ENCODE measurements at places on chromosomes 16 and 17. TPM values are rescaled to one million over a fixed set of nuclear protein-coding genes. Genes with fewer than 3 reads are reported as not detected.

GRCh38 chr17:81685108-81685507 is 1.3 kb downstream of the HGS start:
- DNase-seq: no peak

DNA sequence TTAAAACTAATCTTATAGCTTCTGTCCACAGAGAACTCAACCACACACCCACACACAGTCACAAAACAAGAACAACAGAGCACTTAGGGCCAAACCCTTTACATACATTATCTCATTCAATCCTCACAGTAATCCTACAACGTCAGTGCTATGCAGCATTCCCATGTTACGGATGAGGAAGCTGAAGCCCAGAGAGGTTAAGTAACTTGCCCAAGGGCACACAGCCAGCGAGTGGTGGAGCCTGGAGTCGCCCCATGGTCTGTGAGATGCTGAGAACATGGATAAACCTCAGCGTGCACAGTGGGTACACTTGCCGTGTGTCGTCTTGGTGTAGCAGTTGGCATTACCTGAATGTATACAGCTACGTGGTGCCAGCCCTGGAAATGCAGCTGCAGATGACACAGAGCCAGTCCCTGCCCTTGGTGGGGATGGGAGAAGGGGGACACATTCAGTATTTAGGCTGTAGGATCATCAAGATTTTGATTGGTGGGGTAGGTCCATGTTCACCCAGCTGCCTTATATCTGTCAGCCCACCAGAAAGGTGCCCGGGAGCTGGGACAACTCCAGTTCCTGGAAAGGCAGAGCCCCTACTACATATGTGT is 177.0 kb downstream of the IRF8 start:
- no peak for DNase-seq

GRCh38 chr17:34393401-34393800 is 30.4 kb upstream of the CCL1 start:
- no peak for DNase-seq

GRCh38 chr17:78147315-78147998 is 1.3 kb downstream of the C17orf99 start:
- peak; percentile 94 for DNase-seq

HOXB8 gene
- not detected for total RNA-seq

SHISA9 gene
- total RNA-seq: 0.19 TPM

GRCh38 chr16:31073970-31074813 is at the start of the genes ZNF646 and ZNF668:
Gene ZNF646 (plus strand): TSS chr16:31074422. CDS start chr16:31076325, 1,903 bp downstream.
Gene ZNF668 (minus strand): TSS chr16:31074240. CDS start chr16:31064459, 9,781 bp downstream.
- peak; percentile 99 for DNase-seq

C17orf78 gene
- not detected for total RNA-seq

PDIA2 gene
- not detected for total RNA-seq

DYNC1LI2 gene
- 109 TPM for total RNA-seq

GRCh38 chr16:12646490-12647274 is 157.0 kb downstream of the CPPED1 start:
- no peak for DNase-seq

GRCh38 chr16:89843409-89844350 is 15.4 kb downstream of the SPIRE2 start:
- DNase-seq: no peak

DNA sequence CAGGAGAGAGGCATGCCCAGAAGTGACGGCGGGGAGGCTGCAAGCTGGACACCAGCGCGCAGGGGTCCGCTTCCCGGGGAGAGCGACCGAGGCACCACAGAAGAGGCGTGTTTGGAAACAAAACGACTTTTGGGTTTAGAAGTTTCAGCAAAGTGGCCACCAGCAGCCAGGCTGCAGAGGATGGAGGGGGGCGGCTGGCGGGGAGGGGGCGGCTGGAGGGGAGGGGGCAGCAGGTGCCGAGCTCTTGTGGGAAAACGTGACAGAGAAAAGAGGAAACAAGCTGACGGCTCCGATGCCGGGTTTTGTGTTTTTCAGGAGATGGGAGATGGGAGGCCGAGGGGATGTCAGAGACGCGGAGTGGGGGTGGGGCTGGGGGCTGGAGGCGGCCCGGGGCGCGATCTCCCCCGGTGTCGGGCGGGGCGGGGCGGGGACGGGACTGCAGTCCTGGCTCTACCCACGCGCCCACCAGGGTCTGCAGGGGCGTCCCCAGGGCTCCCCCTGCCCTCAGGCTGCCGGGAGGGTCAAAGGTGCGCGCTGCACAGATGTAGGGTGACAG is 32.1 kb upstream of the RPH3AL start:
- no peak for DNase-seq

DNA sequence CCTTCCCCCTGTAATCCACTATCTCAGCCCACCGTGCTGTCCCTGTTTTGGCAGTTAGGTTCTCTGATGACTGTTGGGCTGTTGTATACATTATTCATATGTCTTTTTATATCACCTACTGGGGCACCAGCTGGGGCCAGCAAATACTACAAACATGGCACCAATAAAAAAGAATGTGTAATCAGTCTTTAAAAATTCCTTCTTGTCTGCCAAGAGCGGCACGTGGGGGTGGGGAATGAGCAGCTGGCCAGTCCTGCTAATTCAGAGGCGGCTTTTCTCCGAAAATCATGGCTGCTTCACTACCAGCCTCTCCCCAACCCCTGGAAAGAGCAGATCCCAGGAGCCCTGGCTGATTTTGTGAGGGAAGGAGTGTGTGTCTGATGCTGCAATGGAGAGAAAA is 77.7 kb upstream of the EEF2KMT start:
- no peak for DNase-seq

UMOD gene
- total RNA-seq: not detected

DNA sequence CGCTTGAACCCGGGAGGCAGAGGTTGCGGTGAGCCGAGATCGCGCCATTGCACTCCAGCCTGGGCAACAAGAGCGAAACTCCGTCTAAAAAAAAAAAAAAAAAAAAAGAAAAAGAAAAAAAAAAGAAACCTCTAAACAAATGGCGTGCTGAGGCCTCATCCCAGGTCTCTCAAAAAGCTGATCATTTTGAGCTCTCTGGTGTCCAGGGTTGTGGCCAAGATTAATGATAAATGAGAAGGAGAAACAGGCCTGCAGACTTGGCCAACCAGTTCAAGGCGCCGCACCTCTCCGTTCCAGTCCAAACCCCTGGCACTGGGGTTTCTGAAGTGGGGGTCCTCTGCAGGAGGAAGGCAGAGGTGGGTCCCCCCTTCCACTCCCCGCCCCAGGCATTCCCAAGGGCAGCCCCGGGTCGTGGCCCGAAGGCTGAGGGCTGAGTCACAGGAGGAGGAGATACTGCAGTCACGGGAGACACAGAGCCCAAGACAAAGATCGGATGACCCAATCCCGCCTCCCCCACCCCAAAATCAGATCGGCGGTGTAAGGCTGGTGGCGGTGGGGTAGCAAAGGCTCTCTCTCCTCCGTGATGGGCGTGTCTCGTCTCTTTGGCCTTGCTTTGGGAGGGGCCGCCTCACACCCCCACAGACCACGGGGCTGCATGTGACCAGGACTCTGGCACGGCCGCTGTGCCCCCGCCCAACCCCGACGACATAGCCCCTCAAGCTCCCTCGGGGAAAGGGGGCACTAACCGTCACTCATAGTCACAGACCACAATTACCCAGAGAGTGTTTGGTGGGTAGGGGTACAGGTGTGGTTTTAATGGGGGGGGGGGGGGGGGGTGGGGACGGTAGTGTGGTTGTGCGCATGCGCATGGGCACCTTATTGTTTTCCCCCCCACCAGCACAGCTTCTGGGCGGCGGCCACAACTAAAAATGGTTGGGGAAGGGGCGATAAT is 1.1 kb downstream of the VAT1 start:
- DNase-seq: peak; percentile 77

DNA sequence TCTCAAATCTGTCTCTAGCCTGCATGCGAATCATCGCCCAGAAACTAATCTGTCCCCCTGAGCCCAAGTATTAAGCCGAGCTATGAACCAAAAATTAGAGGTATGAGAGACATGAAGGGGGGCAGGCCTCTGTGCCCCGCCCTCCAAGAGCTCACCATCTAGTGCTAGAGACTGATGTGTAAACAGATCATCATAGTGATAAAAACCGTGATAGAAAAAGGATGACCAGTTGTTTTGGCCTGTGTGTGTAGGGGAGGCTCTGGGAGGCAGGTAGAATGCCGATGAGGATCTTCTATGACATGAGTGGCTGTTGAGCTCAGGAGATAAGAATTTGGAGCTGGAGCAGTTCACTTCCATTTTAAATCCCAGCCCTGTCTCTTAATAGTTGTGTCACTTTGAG is 89.1 kb upstream of the TBX2 start:
- DNase-seq: no peak

- DNase-seq: peak; percentile 69
These were observed 725 bp upstream of the CACNA1H start for GRCh38 chr16:1152123-1152638.

DNA sequence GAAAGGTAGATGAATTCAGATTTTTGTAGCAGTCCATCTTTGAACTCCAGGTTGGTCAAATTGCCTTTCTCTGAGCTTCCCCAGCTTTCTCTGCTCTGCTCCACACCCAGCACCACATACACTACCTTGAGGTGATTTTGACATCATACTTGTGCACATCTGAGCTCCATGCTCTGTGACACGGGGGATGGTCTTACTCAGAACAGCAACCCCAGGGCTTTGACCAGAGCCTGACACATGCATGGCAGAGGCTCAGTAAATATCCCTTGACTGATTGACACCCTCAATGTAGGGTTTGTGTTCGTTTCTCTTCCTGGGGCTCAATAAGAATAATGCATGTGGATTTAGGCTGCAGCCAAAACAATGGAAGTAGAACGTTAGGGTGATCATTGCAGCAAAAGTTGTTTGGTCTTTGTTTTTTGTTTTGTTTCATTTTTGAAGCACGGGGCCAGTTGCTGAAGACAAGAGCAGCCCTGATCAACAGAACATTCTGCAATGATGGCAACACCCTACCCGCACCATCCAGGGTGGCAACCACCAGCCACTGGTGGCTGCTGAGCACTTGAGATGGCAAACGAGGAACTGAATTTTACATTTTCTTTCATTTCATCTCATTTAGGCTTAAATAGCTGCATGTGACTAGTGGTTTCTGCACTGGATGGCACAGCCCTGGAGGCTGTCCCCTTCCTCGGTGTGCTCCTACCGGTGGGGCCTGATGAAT is 224.8 kb upstream of the TNRC6C start:
- no peak for DNase-seq

GRCh38 chr17:16150251-16150856 is 65.0 kb downstream of the NCOR1 start:
- DNase-seq: no peak

GRCh38 chr17:48492401-48493298 is 38.2 kb downstream of the HOXB1 start:
- DNase-seq: peak; percentile 73

DNA sequence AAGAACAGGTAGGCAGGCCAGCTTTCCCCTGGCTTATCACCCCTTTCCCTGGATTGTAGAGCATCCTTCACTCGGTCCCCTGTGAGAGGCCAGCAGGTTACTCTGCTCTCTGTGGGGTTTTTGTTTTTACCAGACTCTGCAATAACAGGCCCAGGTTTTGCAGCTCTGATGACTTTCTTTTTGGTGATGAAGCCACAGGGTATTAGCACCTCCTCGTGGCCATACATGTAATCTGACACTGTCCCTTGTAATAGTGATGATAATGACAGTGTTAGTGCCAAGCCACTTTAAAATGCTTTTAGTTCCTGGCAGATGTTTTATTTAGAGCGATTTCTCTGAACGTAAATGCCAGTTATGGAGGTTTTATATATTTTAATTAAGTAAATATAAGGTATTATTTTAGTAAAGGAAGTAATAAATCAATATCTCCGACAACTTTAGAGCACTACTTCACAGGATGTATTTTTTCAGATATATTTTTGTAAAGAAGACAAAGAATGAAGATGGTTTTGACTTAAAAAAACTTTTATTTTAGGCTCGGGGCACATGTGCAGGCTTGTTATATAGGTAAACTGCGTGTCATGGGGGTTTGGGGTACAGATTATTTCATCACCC is 38.0 kb upstream of the CPHXL start:
- peak; percentile 80 for DNase-seq

DNA sequence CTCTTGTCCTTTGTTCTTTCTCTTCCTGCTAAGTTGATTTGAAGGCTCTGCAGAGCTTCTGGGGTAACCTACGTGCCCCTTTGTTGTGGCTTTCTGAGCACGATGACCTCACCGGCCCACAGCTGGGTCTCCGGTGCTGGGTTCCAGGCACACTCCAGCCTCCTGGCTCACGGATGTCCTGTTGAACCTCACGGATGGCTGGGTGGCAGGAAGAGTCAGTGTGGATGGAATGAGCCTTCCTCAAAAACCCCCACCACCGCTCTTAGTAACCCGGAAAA is 116.0 kb downstream of the SOCS1 start:
- no peak for DNase-seq

IL34 gene
- not detected for total RNA-seq

GUCY2D gene
- total RNA-seq: not detected

DNA sequence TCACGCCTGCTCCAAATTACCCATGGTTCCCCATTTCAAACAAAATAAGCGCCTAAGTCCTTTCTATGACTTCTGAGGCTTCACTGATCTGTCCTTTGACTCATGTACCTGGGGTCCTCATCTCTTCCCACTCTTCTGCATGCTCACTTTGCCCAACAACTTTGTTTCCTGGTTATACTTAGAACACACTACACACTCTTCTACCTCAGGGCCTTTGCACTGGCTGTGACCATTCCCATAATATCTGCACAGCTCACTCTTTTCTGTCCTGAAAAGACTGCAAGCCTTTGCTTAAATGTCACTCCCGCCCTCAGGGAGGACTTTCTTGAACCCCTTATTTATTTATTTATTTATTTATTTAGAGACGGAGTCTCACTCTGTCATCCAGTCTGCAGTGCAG is 14.1 kb downstream of the CDH1 start:
- DNase-seq: no peak

- DNase-seq: no peak
These were observed 85.2 kb upstream of the FAM20A start for GRCh38 chr17:68686108-68686988.

- DNase-seq: no peak
These were observed 36.8 kb upstream of the RASD1 start for GRCh38 chr17:17532991-17533390.

- DNase-seq: no peak
These were observed 240.3 kb upstream of the N4BP1 start for GRCh38 chr16:48850097-48850770.

DNA sequence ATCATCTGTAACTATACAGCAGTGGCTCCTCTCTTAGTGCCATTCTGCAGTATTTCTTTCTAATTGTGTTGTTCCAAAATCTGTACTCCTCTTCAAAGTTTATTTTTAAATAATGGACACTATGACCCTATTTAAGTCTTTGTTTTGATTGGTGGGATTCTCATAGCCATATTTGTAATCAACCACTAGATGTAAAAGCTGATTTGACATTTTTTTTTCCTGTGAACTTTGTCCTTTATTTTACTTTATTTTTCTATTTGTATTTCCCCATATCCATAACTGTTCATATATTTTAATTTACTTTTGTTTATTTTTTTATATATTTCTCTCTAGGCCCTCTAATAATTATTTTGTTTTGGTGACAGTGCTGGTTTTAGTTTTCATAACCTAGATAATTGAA is 544.4 kb downstream of the KCNJ2 start:
- DNase-seq: no peak

All from B cell (primary cell).